T follicular helper cell (primary cell): ENCODE measurements at places on chromosomes 1 and 21.

- DNase-seq = no peak
Measured at GRCh38 chr1:3026581-3027391, 5.5 kb downstream of the ACTRT2 start.

DNA sequence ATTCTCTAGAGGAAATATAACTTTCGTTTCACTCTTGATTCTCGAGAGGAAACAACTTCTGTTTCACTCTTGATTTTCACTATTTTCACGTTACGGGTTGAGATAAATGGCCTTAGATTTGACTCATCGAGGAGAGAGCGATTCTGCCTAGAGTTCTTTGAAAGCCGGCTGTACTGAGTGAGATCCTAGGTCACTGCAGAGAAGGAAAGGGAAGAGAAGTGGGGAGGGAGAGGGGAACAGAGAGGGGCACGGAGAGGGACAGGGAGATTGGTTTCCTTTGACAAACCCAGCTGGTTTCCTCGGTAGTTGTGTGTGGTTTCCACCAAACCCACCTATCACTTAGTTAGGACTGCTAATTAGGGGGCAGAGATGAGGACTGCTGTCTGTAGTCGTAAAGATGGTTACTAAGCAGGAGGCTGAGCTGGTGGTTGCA lies 21.6 kb upstream of the GPR137B start:
- DNase-seq = no peak

GRCh38 chr1:31470794-31471315 lies 57.8 kb downstream of the SERINC2 start:
- no peak for DNase-seq

DNA sequence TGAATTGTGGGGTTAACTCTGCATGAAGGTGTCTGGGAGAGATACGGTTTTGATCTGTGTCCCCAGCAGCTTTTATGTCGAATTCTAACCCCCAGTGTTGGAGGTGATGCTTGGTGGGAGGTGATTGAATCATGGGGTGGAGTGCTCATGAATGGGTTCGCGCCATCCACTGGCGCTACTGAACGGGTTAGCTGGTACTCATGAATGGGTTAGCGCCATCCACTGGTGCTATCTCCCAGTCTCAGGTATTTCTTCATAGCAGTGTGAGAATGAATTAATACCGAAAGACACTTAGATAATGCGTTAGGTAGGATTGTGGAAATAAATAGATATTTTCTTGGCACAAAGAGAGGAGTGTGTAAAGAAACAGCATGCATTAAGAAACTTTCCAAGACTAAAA lies 32.9 kb upstream of the CLDN8 start:
- no peak for DNase-seq

DNA sequence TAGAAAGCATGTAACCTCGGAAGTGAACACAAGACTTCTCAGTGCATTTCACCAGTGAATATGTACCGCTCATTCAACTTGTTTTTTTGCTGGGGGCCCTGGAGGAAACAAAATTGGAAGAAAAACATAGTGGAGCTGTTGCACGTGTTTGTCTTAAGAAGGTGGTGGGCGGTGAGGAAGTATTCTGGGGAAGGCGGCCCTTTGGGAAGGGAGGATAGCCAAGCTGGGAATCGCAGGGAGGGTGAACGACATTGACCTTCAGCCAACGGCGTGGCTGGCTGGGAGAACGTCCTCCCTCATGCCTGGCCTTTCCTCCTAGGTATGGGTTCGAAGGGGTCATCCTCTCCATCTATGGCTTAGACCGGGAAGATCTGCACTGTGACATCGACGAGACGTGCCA lies 19.4 kb downstream of the TFF3 start:
- DNase-seq = no peak
